ENCODE measurements at places on chromosomes 2 and 18.
A peak's percentile ranks its signal among the peaks of the same experiment; 100 is the strongest.

- no peak for DNase-seq
Measured at GRCh38 chr2:109014476-109014875, 25.5 kb upstream of the EDAR start.

DNA sequence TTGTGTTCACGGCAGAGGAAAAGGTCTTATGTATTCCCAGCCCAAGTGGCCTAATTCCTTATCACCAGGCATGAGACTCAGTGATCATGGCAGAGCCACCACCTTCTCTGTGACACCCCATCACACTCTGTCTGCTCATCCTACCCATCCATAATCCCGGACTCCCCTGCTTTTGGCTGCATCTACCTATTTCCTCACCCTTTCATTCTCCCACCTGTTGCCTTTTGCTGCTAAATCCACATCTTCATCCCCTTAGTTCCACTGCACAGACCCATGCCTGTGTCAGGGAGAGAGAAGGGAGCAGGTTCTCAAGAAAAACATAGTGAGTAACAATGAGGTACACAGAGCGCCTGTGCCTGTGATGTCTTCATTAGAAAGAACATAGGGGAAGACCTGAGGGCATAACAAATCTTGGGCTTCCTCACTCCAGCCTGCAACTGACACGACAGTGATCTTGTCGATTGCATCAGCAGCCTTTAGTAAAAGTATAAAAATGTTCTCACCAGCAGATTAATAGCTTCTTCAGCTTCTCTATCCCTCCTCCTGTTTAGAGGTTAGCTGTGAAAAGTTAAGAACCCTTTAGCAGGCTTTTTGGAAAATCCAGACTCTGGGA is 246.5 kb upstream of the SPRED2 start:
- no peak for DNase-seq

DNA sequence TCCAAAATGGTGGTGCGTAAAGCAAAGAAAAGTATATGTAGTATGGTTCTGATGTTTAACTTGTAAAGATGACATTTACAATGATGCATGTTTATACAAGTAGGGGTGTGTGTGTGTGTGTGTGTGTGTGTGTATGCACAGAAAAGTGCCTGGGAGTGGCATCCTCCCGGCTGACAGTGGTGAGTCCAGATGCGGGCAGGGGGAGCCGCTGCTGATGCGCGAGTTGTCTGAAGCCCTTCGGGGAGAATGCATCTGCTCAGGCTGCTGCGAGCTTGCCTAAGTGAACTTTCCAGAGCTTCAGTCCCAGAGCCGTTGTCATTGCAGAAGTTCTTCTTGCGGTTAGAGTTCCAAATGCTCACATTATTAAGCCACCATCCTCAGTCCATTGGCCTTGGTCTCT is 429.7 kb upstream of the HS6ST1 start:
- DNase-seq: no peak

DNA sequence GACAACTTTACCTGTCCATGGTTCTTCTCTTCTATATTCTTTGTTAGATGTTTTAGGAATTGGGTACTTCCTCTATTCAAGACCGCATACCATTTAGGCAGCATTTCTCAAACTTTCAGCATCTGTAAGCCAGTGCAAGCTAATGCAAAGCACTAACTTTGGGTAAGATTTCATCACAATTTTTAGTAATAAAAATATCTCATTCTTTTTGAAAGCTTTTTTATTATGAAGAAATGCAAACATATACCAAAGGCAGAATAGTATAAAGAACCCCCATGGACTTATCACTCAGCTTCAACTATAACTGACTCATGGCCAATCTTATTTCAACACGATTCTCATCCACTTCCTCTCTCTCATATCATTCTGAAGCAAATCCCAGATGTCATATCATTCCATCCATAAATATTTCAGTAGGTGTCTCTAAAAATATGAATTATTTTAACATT is 32.9 kb downstream of the INO80C start:
- no peak for DNase-seq

GRCh38 chr18:10264260-10264659 is 190.2 kb upstream of the APCDD1 start:
- no peak for DNase-seq

GRCh38 chr2:217216982-217217381 is 357.1 kb upstream of the TNP1 start:
- no peak for DNase-seq

DNA sequence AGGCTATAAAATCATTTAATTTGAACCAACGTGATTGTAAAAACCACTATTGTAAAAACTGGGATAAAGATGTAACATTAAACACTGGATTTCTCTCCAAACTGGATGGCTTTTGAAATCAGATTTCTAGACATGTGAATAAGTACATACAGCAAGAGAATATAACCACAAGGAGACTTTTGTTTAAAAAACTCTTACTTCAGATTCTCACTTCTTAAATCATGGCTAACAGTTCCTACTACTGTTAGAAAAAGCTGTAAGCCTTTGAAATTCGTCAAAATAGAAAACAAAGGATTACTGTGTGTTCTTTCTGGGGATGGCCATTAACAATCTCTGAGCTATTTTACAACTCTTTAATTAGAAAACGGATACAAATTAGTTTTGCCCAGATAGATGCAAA is 39.4 kb upstream of the SH3BP4 start:
- no peak for DNase-seq

DNA sequence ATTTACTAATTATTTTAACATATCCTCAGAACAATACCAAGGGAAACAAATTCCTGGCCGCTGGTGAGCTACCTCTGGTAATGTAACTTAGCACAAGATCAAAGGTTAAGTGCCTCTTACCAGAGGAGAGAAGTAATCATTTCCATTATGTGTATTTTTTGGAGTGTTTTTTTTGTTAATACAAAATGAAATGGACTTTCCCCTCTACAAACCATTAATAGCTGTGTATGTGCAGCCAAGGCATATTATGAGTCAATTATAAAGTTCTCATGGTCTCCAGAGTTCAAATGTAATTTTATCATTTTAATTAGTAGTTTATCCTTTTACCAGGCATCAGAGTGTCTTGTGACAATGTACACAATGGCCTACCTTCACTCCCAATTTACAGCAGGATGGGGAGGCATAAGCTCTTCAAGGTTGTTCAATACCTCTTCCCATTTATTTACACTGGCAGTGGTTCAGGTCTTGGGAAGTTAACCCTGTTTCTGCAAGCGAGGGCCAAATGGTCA is 242.2 kb downstream of the TGIF1 start:
- DNase-seq: no peak

- no peak for DNase-seq
Measured at GRCh38 chr2:153971855-153972254, 100.1 kb downstream of the GALNT13 start.

DNA sequence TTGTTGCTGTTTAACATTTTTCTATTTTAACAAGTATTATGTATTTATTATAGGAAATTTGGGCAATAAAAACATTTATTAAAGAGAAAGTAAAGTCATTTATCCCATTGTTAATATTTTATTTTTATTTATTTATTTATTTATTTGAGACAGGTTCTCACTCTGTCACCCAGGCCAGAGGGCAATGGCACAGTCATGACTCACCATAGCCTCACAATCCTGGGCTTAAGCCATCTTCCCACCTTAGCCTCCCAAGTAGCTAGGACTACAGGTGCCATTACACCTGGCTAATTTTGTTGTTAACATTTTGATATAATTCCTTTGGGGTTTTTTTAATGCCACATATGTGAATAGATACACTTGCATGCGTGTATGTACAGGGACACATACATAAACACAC is 165.9 kb upstream of the STON1 start:
- DNase-seq: no peak

GRCh38 chr2:866009-866680 is 84.5 kb upstream of the SNTG2 start:
- no peak for DNase-seq

DNA sequence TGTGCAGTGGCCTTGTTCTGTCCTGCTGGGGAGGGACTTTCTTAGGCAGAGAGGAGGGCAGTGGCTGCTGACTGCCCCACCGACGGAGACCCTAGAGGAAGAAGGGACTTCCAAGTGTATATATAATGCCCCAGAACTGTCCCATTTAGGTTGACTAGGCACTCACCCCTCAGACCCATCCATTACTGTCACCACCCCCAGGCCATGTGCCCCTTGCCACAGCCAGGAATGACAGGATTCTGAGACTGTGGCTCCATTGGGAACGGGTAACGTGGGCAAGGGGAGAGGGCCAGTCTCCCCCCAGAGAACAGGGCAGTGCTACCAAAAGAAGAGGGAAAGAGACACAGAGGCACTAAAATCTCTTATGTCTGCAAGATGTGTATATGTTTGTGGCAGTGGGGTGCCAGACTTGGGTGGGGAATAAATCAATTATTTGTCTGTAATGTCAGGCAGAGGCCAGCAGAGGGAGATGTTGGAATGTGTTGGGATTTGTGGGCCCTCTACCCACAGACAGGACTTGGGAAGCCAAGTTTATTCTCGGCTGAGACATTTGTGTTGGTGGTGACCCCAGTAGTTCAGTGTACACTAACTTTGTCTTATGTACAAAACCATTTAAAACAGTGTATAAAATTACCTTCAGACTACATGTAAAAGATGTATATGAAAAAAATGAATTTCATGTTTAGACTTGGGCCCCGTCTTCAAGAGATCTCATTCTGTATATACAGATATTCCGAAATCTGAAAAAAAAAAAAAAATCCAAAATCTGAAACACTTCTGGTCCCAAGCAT is 24.0 kb upstream of the TMEM37 start:
- no peak for DNase-seq

DNA sequence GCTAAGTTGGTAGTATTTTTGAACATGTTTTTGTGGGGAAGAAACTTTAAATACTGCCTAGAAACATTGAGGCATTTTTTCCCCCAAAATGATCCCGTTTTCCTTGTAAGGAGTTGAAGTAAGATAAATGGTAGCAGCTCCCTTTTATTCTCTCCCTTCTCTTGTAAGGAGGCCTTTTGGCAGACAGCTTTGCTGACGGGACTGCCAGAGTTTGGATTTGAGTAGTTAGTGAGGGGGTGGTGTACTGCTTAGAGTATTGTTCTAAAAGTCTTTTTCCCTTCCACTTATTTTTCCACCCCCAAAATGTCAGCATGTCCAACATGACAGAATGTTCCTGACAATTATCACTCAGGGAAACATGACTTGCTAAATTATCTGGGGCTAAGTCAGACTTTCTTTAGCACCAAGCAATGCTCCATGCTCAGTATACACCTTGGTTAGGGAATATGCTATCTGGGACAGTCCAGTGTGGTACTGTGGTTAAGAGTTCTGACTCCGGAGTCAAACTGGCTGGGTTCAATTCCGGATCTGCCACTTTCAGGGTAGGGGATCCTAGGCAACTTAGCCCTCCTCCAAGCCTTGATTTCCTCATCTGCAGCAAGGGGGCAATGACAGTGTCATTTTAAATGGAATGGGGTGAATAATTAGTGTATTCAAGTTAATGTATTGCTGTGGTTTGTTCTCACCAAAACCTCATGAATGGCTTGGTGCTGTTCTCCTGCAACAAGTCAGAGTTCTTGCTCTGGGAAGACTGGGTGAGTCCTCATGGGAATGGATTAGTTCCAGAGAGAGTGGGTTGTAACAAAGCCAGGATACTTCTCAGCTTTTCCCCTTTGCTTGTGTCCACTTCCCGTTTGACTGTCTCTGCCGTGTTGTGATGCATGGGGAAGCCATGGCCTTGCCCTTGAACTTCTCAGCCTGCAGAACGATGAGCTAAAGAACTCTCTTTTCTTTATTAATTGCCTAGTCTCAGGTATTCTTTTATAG is 116.2 kb downstream of the TANC1 start:
- DNase-seq: no peak

DNA sequence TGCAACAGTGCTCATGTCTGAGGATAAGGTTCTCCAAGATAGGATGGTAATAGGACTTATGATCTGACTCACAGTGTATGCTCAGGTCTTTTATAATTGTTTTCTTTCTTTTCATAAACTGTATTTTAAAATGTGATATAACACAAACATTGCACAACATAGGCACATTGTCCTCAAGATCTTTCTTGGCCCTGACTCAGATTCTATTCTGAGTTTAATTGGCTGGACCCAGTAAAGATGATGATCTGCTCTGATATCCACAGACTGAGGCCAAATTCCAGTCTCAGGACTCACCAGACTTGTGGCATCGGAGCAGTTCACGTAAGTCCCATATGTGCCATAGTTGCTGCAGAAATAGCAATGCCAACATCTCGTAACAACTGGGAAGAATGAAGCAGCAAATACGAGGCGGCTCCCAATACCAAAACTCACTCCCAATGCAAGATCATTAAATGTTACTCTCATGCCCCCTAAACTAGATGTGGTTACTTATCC is 448.9 kb upstream of the SLC14A2 start:
- no peak for DNase-seq

DNA sequence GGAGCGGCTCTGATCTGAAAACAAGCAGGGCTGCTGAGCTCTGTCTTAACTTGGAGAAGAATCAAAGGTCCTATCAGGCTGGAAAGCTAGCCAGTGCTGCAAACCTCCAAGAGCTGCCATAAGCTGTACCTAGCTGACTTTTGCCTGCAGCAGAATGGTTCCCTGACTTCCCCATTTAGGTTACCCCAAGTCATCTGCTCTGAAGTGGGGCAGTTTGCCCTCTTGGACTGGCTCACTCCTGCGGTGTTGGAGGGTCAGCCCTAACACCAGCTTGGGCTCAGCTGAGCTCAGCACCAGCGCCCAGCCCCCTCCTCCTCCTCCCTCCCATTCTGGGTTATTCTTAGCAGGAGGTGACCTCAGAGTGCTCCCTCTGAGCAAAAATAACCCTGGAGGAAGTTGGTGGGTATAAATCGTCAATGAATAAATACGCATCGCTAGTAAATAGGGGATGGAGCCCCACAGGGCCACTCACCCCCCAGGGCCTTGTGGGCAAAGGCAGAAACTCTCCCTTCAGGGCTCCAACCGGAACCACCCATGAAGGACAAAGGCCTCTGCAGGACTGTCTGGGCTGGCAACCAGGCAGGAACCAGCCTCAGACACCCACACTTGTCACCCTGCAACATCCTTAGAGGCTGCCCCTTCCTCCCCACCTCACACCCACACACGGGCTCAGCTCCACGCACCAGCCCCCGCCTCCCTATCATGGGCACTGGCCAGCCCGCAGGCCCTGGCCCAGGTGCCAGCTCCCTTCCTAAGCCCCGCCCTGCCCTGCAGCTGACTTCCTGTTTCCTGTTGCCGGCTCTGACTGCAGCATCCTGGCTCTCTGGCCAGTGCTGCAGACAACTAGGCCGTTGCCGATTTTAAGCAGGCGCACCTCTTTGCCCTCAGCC is 46.9 kb downstream of the DNMT3A start:
- DNase-seq: peak; percentile 62

DNA sequence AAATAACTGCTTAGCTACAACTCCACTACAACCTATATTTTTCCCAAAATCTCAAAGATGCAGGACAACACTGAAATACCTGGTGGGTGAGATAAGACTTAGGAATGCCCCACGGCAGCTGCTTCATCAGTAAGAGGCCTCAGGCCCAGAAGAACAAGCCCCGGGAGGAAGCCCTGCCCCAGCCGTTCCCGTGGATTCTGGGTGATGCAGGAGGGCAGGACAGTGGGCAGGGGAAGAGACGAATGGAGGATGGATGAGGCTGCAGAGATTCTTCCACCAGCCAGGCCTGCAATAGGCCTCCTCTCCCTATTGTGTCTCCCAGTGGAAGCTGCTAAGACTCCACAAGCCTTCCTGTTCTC is 197.9 kb upstream of the HDAC4 start:
- no peak for DNase-seq

GRCh38 chr2:71465961-71466300 is 12.6 kb downstream of the DYSF start:
- DNase-seq: no peak

- no peak for DNase-seq
Measured at GRCh38 chr2:86087936-86088850, 17.5 kb downstream of the POLR1A start.

Data from stimulated activated CD4-positive, alpha-beta T cell treated with anti-CD3 and anti-CD28 coated beads, Interleukin-12 subunit alpha, Interleukin-12 subunit beta, amount 100 ng/mL, for 4 hours (primary cell).